ENCODE measurements at places on chromosomes 11 and 22.

- no peak for DNase-seq
Observed at GRCh38 chr22:20509344-20510047, 2.1 kb downstream of the MED15 start.

DNA sequence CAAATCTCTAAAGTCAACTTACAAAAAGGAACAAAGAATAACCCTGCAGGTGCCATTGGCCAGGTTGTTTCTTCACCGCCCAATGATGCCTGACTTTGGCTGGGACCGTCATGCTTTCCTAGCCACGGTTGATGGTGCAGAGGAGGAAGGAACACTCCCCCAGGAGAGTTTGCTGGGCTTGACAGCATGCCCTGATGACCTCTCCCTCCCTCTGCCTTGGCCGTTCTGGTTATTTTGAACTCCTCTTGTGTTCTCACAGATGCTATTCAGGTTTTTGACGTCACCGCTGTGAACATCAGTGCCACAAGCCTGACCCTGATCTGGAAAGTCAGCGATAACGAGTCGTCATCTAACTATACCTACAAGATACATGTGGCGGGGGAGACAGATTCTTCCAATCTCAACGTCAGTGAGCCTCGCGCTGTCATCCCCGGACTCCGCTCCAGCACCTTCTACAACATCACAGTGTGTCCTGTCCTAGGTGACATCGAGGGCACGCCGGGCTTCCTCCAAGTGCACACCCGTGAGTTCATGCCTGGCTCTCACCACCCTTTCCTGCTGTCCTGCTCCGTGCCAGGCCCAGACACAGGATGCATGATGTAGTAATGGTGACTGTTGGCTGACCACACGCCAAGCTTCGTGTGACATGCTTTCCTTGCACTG, 89.0 kb upstream of the OR4B1 start:
- no peak for DNase-seq

DNA sequence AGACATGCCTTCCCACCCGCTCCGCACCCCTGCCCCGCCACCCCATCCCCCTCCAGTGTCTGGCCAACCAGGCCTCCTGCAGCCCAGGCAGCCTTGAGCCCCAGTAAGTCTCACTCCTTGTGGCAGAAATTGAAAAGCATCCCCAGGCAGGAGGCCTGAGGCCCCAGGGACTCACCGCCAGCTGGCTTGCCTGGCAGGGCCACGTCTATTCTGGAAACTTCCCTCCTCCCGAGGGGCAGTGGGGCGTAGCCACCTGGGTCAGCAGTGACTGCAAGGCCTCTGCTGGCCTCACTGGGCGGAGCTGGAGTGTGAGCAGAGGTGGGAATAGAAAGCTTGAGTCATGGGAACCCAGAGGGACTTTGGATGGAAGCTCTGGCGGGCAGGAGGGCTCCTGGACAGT, 26.3 kb downstream of the ANO1 start:
- DNase-seq: no peak

DNA sequence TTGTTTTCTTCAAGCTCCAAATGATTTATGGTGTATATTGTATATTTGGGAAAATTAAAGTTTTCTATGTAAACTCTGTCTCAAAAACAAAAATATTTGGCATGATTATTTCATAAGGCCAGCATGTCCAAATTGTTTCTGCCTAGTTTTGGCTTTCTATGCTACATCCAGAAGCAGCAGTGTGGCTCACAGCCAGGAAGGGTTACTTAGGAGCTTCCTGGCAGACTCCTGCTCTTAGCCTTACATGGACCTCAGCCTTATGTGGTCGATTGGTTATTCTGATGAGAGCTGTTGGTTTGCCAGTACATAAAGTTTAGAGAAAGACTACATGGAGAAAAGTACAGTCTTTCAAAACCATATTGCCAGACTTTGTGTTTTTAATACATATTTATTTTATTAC, 297.7 kb upstream of the FAT3 start:
- no peak for DNase-seq
